ENCODE measurements at places on chromosomes 5 and 9.

DNA sequence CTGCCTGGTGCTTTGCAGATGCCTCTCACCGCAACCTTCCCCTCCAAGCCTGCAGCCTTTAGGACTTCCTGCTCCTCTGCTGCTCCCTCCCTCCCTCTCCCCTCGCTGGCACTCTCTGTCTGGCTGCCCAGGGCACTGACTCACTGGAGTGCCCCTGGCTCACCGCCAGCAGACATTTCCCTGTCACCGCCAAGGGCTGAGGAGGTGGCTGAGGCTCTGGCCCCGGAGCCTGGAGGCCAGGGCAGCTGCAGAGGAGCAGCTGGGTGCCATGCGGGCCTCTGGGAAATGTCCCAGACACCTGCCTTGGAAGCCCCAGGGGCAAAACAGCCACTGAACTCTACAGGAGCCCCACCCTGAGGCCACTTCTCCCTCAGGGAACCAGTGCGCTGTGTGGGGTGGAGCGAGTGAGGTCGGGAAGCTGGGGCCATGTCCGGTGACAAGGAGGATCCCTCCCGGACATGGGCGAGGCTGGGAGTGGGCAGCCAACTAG, 53.4 kb downstream of the TENT4A start:
- DNase-seq: peak; percentile 85

GRCh38 chr5:95043234-95043633, 241.7 kb downstream of the MCTP1 start:
- DNase-seq: peak; percentile 47

DNA sequence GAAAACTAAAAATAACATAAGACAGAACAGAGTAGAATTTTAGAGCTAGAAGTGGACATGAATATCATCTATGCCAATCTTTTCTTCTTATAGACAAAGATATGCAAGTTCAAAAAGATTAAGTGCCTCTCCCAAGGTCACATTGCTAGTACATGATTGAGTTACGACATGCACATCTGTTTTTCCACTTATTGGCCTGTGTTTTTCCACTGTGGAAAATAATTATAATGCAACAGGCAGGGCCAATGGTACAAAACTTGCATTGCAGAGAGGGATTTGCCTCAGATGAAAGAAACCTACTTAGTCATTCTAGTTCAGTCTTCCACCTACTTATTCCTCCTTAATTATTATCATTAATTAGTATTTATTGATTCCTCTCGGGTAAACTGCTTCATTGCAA, 407.8 kb upstream of the SGCD start:
- no peak for DNase-seq

GRCh38 chr5:5364932-5365331, 57.5 kb upstream of the ICE1 start:
- DNase-seq: no peak

GRCh38 chr9:92589923-92590322, 54.1 kb upstream of the ECM2 start:
- no peak for DNase-seq

DNA sequence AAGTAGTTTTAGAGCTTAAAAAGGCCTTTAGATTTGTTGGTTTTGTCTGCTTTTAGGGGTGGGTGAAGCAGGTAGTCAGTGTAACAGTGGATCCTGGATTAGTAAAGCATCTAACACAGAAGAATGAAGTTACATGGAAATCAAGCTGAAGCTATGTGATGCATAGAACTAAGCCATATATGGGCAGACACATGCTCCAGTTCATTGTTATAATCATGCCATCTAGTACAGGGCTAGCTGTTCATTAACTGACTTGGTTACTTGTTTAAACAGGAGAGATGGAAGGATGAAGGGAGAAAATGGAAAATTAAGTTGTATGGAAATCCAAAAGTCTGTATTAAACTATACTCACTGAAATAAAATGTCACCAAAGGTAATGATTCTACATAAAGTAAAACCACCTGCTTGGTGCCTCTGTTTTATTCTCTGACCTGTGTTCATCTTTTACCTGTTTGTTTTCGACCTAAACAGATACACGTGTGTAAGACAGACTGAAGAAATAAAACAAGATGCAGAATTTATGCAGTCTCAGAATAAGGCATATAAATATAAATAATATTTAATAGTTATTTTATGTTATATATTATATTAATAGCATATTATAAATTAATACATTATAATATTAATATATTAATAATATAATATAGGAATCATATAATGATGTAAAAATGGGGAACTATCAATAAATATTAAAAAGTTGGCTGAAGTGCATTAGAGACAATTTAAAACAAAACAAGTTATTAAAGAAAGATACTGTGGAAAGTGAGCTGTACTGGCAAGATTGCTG, 33.9 kb downstream of the MRPS30 start:
- DNase-seq: no peak

GRCh38 chr9:96008502-96009222, 133.2 kb downstream of the ERCC6L2 start:
- DNase-seq: no peak
